ENCODE measurements at places on chromosomes 11 and 22. TPM values are rescaled to one million over a fixed set of nuclear protein-coding genes. Genes with fewer than 3 reads are reported as not detected.

DNA sequence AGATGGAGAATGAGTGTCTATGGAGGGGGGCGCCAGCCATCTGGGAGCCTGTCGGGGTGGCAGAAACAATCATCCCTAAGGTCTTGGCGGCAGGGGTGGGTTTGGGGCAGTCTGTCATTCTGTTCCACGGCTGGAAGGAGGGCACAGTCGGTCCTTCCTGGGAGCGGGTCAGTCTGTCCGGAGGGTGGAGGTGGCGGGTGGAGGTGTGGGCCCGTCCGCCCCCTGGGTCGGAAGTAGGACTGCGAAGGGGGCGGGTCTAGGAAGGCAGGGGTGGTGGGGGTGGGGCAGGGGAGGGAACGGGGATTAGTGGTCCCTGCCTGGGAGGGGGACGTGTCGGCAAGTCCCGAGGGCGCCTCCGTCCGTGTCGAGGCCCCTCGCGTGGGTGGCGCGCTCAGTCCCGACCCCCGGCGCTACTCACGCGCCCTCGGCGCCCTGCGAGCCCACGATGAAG is 461 bp downstream of the TBC1D10A start:
- no peak for DNase-seq

GRCh38 chr22:37333724-37334460 is 51.6 kb downstream of the CYTH4 start:
- no peak for DNase-seq

DNA sequence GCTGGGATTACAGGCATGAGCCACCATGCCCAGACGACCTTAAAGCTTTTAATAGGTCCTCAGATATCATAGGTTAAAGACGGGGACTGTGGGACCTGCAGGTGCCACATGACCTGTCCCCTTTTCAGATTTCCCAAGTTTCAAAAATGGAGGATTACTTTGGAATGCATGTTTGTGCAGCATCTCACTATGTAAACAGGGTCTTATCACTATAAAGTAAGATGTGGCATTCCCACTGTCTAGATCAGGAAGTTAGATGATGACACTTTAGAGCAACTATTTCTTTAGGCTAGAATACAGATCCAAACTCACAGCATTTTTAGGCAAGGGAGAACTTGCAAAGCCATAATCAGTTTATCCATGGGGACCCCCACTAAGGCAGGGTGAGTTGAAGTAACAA is 92.8 kb downstream of the USP35 start:
- no peak for DNase-seq

DNA sequence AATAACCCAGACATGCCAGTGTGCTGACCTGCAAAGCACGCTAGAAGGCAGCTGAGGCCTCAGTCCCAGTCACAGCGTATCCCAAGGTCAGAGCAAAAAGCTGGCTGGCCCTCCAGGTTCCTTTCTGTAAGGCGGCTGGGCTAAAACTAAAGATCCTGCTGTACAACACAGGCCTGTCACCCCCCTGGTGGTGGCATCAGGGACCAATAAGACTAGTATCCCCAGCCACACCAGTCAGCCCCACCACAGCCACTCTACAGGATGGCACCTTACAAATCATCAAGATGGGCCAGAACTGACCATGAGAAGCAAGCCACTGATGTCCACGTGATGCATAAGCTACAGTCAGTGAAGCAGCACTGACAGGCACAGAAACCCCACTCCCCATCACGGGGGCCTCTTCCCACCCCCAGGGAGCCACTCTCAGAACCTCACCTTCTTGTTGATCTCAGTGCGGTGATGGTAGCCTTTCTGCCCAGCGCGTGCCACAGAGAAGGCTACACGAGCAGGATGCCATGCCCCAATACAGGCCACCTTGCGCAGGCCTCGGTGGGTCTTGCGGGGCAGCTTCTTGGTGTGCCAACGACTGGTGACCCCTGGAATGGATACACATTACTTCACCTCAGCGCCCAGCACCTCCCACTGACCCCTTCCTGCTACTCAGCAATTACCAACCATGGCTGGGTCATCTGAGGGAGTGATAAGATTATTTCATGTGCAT is 5.0 kb downstream of the RPL3 start:
- no peak for DNase-seq

- DNase-seq: no peak
Observed at GRCh38 chr22:42720263-42721044, at the start of gene A4GALT. Gene A4GALT (minus strand): TSS chr22:42720870. CDS start chr22:42693951, 26,919 bp downstream.

DNA sequence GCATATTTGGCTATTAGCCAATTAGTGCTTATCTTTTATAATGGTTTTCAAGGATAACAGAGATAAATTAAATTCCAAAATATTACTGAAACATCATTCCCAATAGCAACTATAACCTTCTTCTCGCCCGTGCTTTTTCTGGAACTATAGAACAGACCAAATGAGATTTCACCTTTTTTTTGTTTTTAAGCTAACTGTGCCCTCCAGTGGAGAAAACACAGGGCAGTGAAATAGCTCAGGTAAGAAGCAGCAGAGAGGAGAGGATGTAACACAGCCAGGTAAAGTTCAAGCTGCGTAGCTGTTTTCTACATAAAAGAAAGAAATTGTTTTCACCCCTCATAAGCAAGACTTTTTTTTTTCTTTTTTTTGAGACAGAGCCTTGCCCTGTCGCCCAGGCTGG is 28.2 kb downstream of the HSD17B12 start:
- no peak for DNase-seq

- no peak for DNase-seq
Observed at GRCh38 chr11:61529537-61530225, 21.1 kb downstream of the LRRC10B start.

DNA sequence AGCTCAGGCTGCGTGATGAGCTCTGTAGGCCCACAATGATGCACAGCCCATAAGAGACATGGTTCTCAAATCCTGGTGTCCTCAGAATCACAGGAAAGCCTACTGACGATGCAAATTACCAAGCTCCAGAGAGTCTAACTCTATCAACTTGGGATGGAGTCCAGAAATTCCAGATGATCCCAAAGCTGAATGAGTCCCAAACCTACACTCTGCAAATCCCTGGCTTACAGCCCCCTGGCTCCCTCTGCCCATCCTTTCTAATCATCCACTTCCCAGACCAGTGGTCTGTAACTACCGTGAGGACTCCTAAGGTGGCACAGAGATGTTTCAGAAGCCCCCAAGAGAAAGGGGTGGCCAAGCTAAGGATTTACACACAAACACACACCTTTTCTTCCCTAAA is 13.5 kb downstream of the ARFGAP2 start:
- DNase-seq: no peak

GRCh38 chr11:128411812-128412211 is 175.5 kb downstream of the ETS1 start:
- no peak for DNase-seq

GRCh38 chr11:114566276-114566675 is 6.6 kb upstream of the NXPE1 start:
- DNase-seq: no peak

GRCh38 chr11:82539669-82540068 is 194.0 kb downstream of the FAM181B start:
- DNase-seq: no peak

ENTHD1 gene
- not detected for polyA plus RNA-seq

LGALS12 gene
- polyA plus RNA-seq: 0.10 TPM

HTR3B gene
- 0.12 TPM for polyA plus RNA-seq

DEFB131B gene
- polyA plus RNA-seq: not detected

KCNJ1 gene
- polyA plus RNA-seq: 121 TPM

All from right renal cortex interstitium (tissue), 3 donors.